ENCODE measurements at places on chromosomes 7 and 10. TPM values are rescaled to one million over a fixed set of nuclear protein-coding genes. Genes with fewer than 3 reads are reported as not detected.

DNA sequence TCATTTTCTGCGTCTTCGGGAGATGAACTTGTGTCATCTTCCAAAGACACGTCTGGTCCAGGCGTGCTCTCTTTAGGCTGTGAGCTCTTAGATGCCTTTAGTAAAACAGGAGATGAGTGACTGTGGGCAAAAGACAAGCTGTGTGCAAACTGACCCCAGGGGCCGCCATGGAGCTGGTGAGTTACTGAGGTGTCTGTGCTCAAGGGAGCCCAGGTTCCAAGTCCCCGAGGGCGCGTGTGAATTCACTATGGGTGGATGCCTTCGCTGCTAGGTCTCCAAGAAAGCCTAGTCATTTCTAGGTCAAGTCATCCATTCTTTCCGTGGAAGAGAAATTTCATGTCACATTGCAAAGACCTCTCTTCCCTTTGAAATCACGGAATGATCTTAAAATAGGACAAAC lies 83.9 kb upstream of the NMT2 start:
- no peak for DNase-seq

DNA sequence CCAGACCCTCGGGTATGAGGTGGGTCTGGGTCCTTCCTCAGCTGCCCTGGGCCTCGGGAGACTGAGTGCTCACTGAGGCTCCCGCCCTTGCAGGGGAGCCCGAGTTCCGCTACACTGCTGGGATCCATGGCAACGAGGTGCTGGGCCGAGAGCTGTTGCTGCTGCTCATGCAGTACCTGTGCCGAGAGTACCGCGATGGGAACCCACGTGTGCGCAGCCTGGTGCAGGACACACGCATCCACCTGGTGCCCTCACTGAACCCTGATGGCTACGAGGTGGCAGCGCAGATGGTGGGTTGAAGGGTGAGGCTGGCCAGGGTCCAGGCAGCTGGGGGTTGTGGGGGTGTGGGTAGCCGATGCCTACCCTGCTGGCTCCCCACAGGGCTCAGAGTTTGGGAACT lies 7.6 kb downstream of the AEBP1 start:
- no peak for DNase-seq

DNA sequence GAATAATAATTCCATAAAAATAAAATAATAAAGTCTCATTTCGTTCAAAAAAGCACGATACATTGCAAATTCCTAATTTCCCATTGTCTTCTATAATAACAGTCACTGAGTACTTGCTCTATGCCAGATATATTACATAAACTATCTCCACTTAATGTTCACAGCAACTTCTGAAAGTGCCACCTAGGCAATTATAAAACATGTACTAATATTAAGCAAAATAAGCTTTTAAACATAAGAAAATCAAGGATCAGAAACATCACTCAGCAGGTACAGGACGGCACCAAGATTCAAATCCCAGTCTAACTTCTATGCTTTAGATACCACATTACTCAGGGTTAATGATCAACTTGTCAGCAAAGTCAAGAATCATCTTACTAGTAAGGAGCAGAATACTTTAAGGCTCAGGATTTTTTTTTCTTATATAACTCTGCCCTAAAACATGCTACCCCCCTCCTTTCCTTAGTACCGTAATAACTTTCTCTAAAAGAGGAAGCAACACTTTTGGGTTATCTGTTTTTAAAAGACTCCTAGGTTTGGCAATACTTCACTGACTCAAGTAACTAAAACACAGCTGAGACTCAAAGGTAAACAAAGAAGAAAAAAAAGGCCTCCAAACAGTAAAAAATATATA lies 51.3 kb downstream of the USP6NL start:
- DNase-seq, result no peak

DNA sequence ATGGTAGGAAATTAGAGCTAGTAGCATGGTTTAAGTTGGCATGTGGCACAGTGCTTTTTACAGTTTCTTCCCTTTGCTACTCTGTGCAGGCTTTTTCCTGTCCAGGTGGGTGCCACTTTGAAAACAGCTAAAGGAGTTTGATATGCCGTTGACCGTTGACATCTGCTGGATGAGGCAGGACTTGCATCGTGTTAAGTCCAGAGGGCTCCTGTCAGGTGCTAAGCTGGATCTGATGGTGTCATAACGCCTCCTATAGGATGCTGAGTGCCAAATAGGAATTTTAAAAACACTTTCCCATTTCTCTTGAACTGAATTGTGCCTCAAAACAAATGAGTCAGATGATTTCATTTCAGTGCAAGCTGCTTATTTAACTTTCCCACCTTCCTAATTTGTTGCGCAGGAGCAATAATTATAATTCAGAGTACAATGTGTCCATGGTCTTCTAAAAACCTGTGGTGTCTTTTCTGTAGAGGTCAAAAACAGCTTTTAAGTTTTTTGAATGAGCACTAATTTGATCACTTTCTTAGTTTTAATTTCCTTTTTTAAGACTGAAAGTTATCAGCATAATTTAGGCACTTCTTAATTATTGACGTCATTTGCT lies 178.3 kb downstream of the CDCA7L start:
- peak; percentile 54 for DNase-seq

DNA sequence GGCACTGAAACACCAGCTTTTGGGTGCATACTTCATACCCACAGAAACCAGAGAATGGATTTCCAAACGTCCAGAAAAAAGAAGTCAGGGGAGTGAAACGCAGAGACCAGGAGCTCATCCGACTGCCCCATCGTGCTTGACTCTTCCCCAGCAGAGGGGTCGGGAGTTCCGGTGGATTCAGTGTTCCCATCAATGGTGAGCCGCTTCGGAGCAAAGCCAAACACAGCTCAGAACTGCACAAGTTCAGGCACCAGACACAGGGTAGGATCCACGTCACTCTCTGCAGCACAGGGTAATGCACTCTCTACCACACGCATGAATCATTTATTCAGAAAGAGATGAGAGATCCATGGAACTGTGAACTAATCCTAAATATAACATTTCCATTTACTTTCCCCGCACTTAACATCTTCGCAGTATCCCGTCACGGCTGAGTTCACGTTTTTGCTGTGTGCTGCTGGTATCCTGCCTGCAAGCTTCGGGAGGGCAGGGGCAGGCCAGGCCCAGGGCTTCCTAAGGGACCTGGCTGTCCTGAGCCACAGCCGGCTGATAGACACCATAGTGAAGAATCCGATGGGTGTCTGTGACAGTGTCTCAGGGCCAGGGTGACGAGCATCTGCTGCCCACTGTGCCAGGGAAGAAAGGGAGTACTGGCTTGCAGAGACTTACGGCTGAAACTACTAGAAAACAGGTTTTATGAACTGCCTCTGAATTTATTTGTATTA lies 545.3 kb downstream of the PTPRN2 start:
- no peak for DNase-seq

DNA sequence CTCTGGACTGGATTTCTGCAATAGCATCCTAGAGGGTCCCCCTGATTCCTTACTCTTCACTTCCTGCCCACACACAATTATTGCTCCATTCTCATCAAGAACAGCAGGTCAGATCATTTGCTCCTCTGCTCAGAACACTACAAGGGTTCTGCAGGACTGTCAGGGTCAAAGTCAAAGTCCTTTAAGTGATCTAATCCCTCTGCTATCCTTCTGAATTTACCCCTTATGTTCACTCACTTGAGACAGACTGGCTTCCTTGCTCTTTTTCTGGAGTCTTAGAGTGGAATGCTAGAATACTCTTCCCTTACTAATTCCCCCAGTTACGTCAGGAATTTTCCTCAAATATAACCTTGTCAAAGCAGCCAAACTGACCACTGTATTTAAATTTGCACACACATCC lies 7.5 kb upstream of the POT1 start:
- no peak for DNase-seq

GRCh38 chr10:60377042-60377352 lies 12.7 kb downstream of the ANK3 start:
- no peak for DNase-seq

DNA sequence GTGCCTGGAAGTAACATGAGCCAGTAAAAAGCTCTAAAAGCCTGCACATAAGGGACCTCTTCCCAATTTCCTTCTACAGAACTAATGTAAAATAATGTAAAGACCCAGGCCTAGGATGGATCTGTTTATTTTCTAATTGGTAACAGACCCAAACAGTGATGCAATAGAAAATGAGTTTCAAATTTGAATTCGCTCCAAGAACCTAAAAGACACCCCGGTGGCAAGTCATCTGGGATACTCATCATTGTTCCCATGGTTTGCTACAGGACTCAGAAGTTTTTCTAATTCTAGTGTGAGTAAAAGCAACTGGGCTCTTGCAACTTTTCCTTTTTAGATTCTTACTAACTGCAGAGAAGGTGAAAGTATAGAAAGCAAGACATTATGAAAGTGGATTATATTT lies 271.3 kb upstream of the CACNA2D1 start:
- DNase-seq, result no peak

DNA sequence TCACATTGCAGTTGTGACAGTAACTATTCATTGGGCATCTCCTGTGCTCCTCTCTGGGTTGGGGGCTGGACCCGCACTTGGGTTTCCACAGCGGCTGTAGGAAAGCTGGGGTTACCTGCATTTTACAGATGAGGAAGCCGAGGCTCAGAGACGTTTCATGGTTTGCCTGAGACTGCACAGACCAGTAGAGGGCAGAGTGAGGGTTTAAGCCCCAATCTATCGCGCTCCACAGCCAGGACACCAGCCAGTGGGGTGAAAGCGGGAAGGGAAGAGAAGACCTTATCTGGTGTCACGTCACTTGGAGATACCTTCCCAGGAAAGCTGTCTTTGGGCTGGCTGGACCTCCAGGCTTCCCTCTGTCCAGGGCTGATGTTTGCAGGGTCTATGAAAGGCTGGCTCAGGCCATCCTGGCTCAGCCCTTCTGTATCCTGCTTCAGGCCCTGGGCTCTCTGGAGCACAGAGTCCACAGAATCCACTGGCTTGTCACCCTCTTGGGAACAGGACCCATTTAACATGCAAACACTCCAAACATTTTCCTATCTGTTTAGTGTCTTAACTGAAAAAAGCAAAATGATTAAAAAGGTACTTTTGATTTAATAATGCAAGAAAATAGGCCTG lies 167.7 kb downstream of the EMX2 start:
- no peak for DNase-seq

DNA sequence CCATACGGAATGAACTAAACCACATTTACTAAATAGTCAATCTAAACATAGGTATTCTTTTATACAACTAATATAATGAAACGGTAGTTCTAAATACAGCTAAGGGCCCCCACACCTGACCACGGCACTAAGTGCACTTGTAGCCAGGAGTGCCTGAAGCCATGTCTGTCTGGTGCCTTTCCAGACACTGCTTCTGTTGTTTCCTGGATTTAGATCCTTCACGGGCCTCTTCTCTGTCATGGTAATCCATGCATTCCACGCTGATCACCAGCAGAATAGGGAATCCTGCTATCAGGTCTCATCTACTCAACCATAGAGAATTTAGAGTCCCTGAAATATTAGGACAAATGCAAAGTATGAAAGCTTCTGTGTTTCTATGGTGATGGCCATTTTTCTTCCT lies 37.8 kb downstream of the OSBPL3 start:
- DNase-seq, result no peak

- DNase-seq, result no peak
Measured at GRCh38 chr10:43901744-43902504, 253.2 kb upstream of the ZNF32 start.

- DNase-seq, result no peak
Measured at GRCh38 chr7:81839708-81840369, 70.0 kb upstream of the HGF start.

DNA sequence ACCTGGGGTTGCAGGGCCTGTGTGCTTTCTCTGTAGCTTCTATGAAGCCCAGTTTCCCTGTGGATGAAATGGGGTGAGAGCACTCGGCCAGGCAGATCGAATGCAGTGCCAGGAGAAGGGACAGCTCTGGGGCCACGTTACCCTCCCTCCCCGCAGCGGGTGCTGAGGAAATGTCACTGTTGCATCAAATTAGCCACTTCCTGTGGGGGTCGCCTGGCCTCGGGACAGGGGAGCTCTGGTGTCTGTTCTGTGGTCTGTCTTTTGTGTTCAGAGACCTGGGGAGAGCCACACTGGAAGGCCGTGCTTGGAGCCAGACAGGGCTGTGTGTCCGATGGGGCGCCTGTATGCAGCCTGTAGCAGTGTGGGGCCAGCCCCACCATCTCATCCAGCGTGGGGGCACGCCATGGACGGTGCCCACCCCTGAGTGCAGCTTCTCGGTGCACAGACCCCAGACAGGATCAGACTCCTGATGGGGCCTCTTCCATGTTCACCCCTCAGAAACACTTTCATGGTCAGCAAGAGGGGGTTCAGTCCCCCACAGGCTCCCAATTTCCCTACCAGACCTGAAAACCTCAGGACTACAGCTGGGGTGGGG lies 13.6 kb downstream of the TTYH3 start:
- DNase-seq, result no peak

DNA sequence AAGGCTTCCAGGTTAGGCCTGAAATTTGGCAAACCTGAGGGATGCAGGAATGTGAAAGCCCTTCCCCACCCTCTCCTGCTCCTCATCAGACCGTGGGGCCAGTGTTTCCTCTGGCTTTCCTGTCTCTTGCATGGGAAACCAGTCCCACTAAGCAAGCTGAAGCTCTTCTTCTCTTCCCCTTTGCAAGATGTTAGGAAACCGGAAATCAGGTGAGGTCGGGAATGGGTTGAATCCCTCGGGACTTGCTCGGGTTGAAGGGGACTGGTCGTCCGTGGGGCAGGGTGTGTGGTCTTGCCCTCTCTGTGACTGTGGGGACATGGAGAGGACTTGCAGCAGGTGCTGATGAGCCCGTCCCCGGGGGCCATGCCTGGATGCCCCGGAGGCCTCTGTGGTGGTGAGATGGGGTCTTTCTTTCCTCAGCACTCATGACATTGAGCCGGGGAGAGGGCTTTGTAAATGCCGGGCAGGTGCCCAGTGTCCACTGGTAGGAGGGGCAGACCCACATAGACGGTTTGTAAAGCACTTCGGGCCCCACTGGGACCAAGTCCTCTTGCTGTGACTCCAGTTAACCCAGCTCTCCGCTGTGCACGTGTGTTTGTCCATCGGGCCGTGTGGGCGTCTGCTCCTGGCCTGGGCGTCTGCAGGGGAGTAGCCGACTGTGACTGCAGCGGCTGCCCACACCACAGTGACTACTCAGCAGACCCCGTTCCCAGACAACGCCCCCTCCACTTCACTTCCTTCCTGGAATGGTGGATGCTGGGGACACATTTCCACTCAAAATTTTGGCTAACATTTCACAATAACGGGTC lies 373.9 kb downstream of the GLRX3 start:
- no peak for DNase-seq

- DNase-seq, result no peak
Measured at GRCh38 chr7:44891791-44892190, 6.5 kb upstream of the PURB start.

DNA sequence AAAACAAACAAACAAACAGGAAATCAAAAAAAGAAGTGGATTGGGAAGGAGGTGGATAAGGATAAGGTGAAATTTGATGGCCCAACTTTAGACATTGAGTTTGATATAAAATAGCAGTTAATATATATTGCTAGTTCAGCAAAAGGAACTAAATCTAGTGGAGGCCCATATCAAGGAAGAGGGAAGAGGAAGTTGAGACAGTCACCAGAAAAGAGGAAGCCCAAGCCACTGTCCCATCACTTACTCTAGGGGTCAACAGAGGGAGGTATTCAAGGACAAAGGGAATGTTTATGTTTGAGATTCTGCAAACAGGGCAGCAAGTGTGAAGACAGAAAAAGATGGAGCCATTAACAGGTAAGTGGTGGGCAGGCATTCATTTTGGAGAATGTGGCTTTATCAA lies 3.7 kb downstream of the LAMTOR4 start:
- no peak for DNase-seq

- no peak for DNase-seq
Measured at GRCh38 chr10:30748152-30748973, 118.8 kb upstream of the LYZL2 start.

Gene SP4
- total RNA-seq, result 4.1 TPM

Gene NCOA4
- 135 TPM for total RNA-seq

Gene MYPN
- not detected for total RNA-seq

Gene SFTPA1
- not detected for total RNA-seq

Gene XRCC2
- 9.3 TPM for total RNA-seq

Data from foreskin keratinocyte (primary cell).